IMR-90 (cell line): ENCODE measurements at places on chromosomes 16 and 17.

DNA sequence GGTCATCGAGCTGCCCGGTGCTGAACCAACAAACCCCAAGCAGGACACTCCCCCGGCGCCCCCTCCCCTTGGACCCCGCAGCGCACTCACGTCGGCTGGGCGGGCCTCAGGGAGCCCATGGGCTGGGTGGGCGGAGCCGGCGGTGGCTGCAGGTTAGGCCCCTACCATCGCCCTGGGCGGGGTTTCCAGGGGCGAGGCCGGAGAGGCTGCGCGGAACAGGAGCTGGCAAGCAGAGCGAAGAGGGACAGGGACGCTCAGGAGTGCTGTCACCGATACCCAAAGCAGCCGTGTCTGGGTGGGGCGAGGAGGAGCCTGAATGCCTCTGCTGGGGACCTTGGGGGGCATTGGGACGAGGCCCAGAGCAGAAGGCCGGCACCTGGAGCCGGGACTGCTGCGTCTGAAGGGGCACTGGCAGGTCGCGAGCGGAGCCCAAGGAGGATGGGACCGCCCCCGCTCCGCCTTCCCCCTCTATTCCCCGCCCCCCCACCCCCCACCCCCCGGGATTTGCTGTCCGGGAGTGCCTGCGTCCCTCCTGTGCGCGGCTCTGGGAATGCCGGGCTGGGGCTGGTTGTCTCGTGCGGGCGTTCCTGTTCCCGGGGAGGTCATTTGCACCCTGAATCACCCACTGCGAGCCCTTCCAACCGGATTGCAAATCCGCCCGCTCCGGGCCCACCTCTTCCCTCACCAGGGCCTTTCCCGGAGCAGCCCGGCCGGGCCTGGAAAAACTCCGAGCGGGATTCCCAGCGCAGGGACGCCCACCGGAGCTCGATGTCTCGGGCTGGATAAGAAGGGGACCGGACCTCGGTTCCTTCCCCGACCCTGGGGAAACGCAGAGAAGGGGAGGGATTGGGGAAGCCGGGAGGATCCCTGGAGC is 902 bp downstream of the ARHGAP27 start:
- H3K4me3 ChIP-seq, result peak overlapping the region; percentile 47
- no peak overlapping the region for H3K27ac ChIP-seq
- peaks cover 6% of the 10 kb centered on the region; the same call in 1 of the 2 replicates for H3K4me1 ChIP-seq
- H3K27me3 ChIP-seq, result peaks cover 45% of the 10 kb centered on the region
- H3K36me3 ChIP-seq, result peaks cover 12% of the 10 kb centered on the region

DNA sequence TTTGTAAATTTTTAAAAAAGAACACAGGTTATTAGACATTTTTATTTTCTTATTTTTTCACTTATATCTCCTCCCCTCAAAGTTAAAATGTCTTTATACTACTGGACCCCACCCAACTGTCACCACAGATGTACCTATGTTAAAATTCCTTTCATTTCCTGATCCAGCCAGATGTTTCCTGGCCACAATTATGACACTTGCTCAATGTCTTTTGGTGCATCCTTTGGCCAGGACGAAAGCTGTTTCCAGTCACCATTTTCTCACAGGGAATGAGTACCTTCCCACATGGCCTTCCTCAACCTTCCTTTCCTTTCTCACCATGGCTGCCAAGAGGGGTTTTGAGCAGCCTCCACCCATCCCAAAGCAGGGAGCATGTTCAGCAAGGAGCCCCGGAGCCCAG is 365.7 kb upstream of the MAF start:
- DNase-seq, result no peak
- no peaks in the 10 kb centered on the region for H3K4me1 ChIP-seq
- no peak overlapping the region for H3K4me3 ChIP-seq
- no peaks in the 10 kb centered on the region for H3K27me3 ChIP-seq
- no peaks in the 10 kb centered on the region for H3K36me3 ChIP-seq
- H3K27ac ChIP-seq, result no peak overlapping the region

DNA sequence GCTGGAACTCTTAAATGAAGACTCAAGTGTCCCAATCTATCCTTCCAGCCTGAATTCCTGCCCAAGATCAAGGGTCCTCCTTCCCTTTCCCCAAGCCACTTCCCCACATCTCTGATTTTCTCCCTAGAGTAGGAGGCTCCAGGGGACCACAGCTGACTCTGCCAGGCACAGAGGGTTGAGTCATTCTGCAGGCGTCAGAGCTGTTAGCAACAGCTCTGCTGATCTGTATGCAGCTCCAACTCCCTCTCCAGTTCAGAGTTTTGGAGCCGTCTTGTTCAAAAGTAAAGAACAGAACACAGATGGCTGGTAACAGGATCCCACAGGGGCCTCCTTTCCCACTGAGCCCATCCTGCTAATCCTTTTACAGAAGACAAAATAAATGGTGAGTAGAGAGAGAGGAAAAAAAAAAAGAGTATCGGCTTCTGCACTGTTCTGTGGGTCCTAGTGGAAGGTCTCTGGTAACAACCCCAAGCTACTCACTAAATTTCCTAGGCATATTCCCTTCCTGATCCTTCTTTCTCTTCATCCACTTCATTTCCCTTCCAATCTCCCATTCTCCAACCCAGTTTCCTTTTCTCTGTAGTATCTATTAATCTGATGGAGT is 13.4 kb upstream of the TAOK1 start:
- H3K4me1 ChIP-seq, result peaks cover 5% of the 10 kb centered on the region; the same call in 1 of the 2 replicates
- H3K27ac ChIP-seq, result peak overlapping the region; percentile 29; the same call in 1 of the 2 replicates
- no peaks in the 10 kb centered on the region for H3K27me3 ChIP-seq
- H3K4me3 ChIP-seq, result no peak overlapping the region
- H3K36me3 ChIP-seq, result no peaks in the 10 kb centered on the region

GRCh38 chr16:61944004-61944403 is 92.2 kb downstream of the CDH8 start:
- H3K4me1 ChIP-seq, result no peaks in the 10 kb centered on the region
- DNase-seq, result no peak
- H3K4me3 ChIP-seq, result no peak overlapping the region
- H3K27me3 ChIP-seq, result no peaks in the 10 kb centered on the region

- H3K4me1 ChIP-seq, result peaks cover 14% of the 10 kb centered on the region
- no peaks in the 10 kb centered on the region for H3K36me3 ChIP-seq
- no peak overlapping the region for H3K4me3 ChIP-seq
- H3K27ac ChIP-seq, result no peak overlapping the region
- peak; percentile 21 for DNase-seq
Measured at GRCh38 chr17:3957735-3958599, 6.3 kb downstream of the ATP2A3 start.

DNA sequence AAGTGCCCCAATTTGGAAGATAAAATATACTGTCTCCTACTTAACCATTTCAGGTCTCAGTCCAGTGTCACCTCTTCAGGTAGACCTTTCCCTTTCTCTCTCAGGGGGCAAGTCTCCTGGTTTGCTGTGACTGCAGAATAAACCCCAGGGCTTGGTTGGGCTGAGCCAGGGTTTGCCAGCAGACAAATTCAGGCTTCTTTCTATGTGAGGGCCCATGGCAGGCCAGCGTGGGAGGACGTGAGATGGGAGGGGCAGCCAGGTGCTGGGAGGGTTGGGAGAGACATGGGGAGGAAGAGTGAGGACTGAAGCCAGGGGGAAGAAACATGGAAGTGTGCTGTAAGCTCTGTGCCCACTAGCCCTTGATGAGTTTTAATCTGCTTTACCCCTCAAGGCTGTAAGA is 163.2 kb downstream of the SPECC1 start:
- no peak for DNase-seq
- H3K4me1 ChIP-seq, result peaks cover 30% of the 10 kb centered on the region
- H3K27ac ChIP-seq, result peak overlapping the region; percentile 4; the same call in 1 of the 2 replicates

GRCh38 chr17:52696362-52696761 is 537.8 kb upstream of the CA10 start:
- H3K27ac ChIP-seq, result no peak overlapping the region
- no peaks in the 10 kb centered on the region for H3K4me1 ChIP-seq
- H3K27me3 ChIP-seq, result no peaks in the 10 kb centered on the region
- no peaks in the 10 kb centered on the region for H3K36me3 ChIP-seq
- DNase-seq, result no peak
- no peak overlapping the region for H3K4me3 ChIP-seq

GRCh38 chr17:54172096-54172984 is 349.6 kb downstream of the KIF2B start:
- no peak for DNase-seq
- H3K27me3 ChIP-seq, result no peaks in the 10 kb centered on the region
- H3K4me1 ChIP-seq, result no peaks in the 10 kb centered on the region
- H3K4me3 ChIP-seq, result no peak overlapping the region
- no peaks in the 10 kb centered on the region for H3K36me3 ChIP-seq
- H3K27ac ChIP-seq, result no peak overlapping the region

GRCh38 chr17:40483679-40484078 is 17.7 kb downstream of the TNS4 start:
- H3K27me3 ChIP-seq, result no peaks in the 10 kb centered on the region
- H3K36me3 ChIP-seq, result no peaks in the 10 kb centered on the region
- peaks cover 40% of the 10 kb centered on the region for H3K4me1 ChIP-seq
- no peak overlapping the region for H3K4me3 ChIP-seq

DNA sequence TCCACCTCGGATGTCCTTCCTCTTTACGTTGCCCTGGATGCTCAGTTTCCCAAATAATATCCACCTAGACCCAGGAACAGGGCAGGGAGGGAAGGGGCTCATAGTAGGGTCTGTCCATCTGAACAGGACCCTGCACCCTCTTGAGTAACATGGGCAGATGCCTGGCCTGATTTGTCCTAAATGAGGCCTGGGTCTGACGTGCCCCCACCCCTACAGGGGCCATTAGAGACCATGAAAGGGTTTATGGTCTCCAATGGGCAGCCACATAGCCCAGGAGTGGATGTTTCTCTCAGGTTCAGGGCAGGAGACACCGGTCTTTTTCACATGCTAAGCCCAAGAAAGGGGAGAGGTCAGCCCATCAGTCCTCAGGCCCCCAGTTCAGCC is 6.8 kb downstream of the CACNG1 start:
- H3K27ac ChIP-seq, result no peak overlapping the region
- H3K36me3 ChIP-seq, result no peaks in the 10 kb centered on the region
- H3K4me1 ChIP-seq, result no peaks in the 10 kb centered on the region
- H3K4me3 ChIP-seq, result no peak overlapping the region

- H3K4me3 ChIP-seq, result peak overlapping the region; percentile 82
- H3K36me3 ChIP-seq, result no peaks in the 10 kb centered on the region
- peaks cover 23% of the 10 kb centered on the region for H3K4me1 ChIP-seq
- no peak for DNase-seq
- no peaks in the 10 kb centered on the region for H3K27me3 ChIP-seq
Measured at GRCh38 chr16:73058221-73058615, 10.3 kb upstream of the ZFHX3 start.

DNA sequence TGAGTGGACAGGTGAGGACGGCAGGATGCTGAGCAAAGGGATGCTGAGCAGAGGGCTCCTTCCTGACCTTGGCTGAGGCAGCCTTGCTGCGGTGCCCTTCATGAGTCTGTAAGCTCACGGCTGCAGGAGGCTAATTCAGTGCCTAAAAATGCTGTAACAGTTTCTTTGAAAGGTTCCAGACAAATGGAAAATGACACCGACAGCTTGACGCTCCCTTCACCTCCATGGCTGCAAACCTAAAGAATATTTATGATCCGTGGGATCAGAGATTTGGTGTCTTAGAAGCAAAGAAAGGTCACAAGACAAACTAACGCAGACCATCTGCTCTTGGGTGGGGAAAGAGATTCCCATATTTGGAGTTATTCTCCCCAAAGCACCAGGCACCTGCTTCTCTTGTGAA is 28.0 kb downstream of the TOM1L2 start:
- H3K4me1 ChIP-seq, result peaks cover 43% of the 10 kb centered on the region
- H3K4me3 ChIP-seq, result no peak overlapping the region
- H3K36me3 ChIP-seq, result no peaks in the 10 kb centered on the region
- no peak overlapping the region; the same call in 1 of the 2 replicates for H3K27ac ChIP-seq

DNA sequence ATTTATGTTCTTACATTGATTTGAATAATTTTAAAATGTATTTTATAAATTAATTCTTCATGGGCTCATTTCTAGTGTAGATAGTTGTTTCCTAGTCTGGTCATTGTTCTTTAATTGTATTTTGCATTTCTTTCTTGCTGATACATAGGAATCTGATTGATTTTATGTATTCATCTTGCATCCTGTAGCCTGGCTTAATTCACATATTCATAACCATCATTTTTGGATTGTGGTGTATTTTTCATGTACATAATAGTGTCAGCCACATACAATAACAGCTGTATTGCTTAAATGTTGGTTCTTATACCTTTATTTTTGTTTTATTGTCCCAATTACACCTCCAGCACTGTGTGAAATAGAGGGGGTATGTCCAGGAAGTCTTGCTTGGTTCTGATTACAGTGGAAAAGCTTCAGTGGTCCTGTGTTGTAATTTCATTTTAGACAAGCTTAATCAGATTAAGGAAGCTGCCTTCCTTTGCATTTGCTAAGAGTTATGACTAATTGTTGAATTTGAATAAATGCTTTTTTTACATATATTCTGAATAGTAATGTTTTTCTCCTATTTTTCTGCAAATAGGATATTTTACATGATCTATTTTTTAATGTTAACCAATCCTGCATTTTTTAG is 103.7 kb downstream of the USP22 start:
- no peak overlapping the region for H3K4me3 ChIP-seq
- no peak overlapping the region for H3K27ac ChIP-seq
- peaks cover 3% of the 10 kb centered on the region for H3K4me1 ChIP-seq
- no peak for DNase-seq
- peaks cover 14% of the 10 kb centered on the region for H3K27me3 ChIP-seq
- H3K36me3 ChIP-seq, result no peaks in the 10 kb centered on the region

DNA sequence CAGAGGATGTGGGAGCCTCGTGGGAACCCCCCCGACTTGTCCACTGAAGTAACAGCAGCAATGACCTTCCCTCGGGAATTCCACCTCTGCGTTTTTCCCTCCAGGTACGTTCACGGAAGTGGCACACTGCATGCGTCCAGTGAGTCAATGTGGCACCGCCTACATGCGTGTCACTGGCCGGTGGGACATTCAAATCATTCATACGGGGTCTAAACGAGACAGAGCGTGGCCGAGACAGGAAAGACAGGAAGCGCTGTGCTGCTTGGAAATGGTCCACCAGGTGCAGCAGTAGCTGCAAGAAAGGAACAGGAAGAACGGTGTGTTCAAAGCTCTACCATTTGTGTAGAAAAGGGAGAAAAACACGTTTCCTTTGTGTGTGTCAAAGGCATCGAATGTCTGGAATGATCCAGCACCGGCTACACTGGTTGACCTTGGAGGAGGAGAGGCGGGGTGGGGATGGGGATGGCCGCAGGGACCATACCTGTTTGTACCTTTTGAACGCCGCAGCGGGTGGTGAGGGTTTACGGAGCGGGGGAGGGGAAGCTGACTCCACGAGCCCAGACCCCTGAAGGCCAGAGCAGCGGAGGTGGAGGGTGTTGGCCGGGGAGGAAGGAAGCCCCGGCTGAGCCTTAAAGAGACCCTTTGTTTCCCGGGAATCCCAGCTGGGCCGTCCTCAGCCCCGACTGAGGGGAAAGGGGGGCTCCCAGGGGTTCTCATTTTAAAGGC is 1.7 kb upstream of the PGAP6 start:
- no peaks in the 10 kb centered on the region for H3K27me3 ChIP-seq
- no peak overlapping the region for H3K4me3 ChIP-seq
- H3K27ac ChIP-seq, result no peak overlapping the region

- peaks cover 24% of the 10 kb centered on the region for H3K4me1 ChIP-seq
- H3K27ac ChIP-seq, result peak overlapping the region; percentile 49; the same call in 1 of the 2 replicates
- no peak overlapping the region for H3K4me3 ChIP-seq
- DNase-seq, result no peak
- H3K27me3 ChIP-seq, result no peaks in the 10 kb centered on the region
Measured at GRCh38 chr16:75085556-75085955, 31.0 kb downstream of the LDHD start.

GRCh38 chr17:45035848-45036247 is 15.6 kb downstream of the DCAKD start:
- DNase-seq, result no peak
- no peaks in the 10 kb centered on the region for H3K27me3 ChIP-seq
- no peak overlapping the region for H3K27ac ChIP-seq
- peaks cover 23% of the 10 kb centered on the region; the same call in 1 of the 2 replicates for H3K4me1 ChIP-seq
- peaks cover 26% of the 10 kb centered on the region; the same call in 1 of the 2 replicates for H3K36me3 ChIP-seq

- no peak for DNase-seq
- no peak overlapping the region for H3K4me3 ChIP-seq
- peaks cover 7% of the 10 kb centered on the region for H3K4me1 ChIP-seq
- H3K27ac ChIP-seq, result no peak overlapping the region
- no peaks in the 10 kb centered on the region for H3K27me3 ChIP-seq
Measured at GRCh38 chr16:67264277-67264676, 15.1 kb upstream of the PLEKHG4 start.
